Placental pericyte (primary cell): ENCODE measurements at places on chromosomes 4 and X. TPM values are rescaled to one million over a fixed set of nuclear protein-coding genes. Genes with fewer than 3 reads are reported as not detected.

The SPIN2A gene
- 0.22 and 0.57 TPM in 2 replicates for total RNA-seq

The MAGEB16 gene
- not detected in 2 replicates for total RNA-seq

The NXF2 gene
- not detected in 2 replicates for total RNA-seq

The FAM184B gene
- total RNA-seq: under 0.01 TPM in 1 of 2 replicates, not detected in the other

The IL2 gene
- not detected in 2 replicates for total RNA-seq

The SYNPO2 gene
- total RNA-seq: 13.1 and 17.0 TPM in 2 replicates

The SOD3 gene
- 18.9 and 69.4 TPM in 2 replicates for total RNA-seq

The GAGE2A gene
- not detected in 2 replicates for total RNA-seq

The VSIG4 gene
- total RNA-seq: 0.14 TPM in 1 of 2 replicates, not detected in the other

The IGSF1 gene
- 0.29 and 0.44 TPM in 2 replicates for total RNA-seq

The SORBS2 gene
- total RNA-seq: 1.1 and 7.3 TPM in 2 replicates

The SMPX gene
- total RNA-seq: not detected in 2 replicates

The SH3TC1 gene
- 49.4 and 51.2 TPM in 2 replicates for total RNA-seq

The GALNTL6 gene
- total RNA-seq: not detected in 2 replicates
